Inflammatory macrophage treated with lipopolysaccharide for 4 hours (primary cell): ENCODE measurements at places on chromosomes 7 and 10.
A peak's percentile ranks its signal among the peaks of the same experiment; 100 is the strongest.

DNA sequence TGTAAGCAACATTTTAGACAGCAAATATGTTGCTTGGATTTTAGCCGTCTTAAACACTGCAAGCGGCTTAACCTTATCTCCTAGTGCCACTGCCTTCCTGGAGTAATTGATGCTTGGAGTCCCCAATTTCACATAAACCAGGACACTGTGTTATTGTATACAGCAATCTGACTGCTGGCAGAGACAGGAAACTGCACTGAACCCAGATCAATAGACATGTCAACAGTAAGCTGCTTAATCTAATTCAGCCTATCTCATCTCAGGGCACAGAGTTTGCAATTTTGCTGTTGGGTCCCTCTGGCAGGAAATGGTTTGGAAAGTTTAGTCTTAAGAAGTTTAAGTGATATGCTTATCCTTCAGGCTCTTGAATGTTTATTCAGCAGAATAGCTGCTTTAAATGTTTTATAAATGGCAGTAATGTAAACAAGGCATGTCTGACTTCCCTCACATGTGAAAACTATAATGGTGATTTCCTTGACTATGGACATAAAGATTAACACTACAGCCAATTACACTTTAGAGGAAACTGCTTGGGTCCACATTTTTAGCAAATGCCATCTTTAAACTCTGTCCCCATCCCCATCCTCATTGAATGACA is 598.6 kb downstream of the PARD3 start:
- no peak for DNase-seq

GRCh38 chr10:114573330-114574045 is 84.6 kb downstream of the ABLIM1 start:
- no peak for DNase-seq

DNA sequence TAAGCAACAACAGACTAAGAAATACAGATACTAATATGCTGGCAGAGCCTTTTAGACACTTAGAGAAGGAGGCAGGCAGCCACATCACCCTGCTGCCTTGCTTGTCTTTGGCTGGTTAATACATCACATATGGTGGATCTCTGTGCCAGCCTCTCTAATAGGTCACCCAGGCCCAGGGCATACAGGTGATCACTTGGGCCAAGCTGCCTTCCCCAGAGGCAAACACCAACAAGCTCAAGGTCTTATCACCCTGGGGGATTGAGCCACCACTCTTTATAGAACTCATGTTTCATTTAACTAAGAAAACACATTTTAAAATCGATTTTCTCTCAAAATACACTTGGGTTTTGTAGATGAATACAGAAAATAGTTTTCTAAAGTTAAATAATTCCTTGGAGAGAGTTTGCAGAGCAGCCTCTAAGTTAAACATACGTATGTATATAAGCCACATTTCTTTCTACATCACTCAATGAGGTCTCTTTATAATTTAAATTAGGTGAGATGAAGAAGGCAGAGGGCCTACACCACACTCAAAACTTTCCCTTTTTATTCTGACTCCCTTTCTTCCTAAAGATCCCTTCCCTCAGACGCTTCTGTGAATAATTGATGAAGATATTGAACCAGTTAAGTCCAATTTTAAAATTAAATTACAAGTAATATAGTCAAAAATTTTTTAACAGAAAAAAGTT is 556.8 kb upstream of the GHITM start:
- DNase-seq, result no peak

DNA sequence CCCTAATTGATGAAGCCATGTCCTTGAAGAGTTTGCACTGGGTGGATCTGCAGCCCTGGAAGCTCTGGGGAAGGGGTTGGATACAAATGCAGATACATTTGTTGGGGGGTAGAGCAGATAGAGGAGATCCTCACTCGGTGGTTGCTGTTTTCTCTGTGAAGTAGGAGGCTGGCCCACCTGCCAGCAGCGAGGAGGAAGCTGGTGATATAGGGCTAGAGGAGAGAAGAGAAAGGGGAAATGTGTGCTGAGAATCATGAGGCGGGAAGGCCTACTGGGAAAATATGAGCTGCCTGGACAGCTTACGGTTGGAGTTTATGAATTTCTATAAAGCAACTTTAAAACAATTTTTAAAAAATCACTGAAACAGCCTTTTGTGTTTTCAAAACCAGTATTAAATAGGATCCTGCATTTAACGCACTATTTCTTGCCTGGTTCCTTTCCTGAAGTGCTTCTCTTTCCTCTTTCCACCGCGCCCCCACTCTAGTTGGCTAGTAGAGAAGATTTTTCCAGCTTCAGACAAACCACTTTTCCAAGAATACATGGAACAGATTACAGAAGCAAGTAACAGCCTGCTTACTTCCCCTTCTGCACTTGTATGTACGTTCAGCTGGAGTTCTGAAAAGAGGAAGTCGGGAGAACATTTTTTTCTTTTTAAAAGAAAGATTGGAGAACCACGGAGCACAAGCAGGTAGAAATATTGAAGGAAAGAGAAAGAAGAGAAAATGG is 100.6 kb upstream of the GLCCI1 start:
- DNase-seq, result peak; percentile 69

- DNase-seq, result no peak
These were observed 29.4 kb upstream of the CACNA2D1 start for GRCh38 chr7:82472966-82473365.

DNA sequence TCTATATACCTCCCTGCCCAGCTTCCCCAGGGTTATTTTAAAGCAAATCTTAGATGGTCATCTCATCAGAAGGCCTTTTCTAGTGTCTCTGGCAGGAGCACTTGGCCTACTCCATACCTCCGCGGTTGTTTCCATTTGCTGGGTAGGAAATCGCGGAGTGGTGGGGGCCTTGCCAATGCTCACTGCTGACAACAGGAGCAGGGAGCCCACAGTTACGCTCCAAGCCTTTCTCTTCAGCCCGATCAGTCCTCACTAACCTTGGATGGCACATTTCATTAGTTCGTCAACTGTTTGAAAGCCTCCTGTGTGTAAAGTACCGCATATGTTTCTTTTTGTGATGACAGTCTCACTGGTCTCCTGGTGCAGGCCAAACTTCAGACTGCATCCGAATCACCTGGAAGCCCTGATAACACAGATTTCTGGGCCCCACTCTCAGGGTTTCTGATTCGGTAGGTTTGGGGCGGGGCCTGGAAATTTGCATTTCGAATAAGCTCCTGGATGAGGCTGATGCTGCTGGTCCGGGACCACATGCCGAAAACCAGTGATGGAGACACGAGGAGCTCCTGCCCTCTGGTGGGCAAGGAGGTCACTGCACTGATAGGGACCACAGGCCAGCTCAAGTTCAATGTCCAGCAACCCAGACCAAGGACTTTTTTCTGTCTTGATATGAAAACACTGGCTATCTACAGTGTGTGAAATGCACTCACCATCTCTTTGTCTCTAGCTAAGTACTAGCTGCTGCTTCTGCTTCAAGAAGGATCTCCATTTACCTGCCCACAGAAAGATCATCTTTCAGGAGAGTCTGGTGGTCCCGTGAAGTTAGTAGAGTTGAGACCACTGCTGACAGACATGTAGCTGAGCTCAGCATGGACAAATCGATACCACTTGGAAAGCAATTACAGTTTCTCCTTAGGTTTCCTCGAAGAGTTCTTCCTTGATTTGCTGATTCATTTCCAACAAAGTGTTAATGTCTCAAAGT is 14.0 kb downstream of the LRGUK start:
- peak; percentile 55 for DNase-seq

DNA sequence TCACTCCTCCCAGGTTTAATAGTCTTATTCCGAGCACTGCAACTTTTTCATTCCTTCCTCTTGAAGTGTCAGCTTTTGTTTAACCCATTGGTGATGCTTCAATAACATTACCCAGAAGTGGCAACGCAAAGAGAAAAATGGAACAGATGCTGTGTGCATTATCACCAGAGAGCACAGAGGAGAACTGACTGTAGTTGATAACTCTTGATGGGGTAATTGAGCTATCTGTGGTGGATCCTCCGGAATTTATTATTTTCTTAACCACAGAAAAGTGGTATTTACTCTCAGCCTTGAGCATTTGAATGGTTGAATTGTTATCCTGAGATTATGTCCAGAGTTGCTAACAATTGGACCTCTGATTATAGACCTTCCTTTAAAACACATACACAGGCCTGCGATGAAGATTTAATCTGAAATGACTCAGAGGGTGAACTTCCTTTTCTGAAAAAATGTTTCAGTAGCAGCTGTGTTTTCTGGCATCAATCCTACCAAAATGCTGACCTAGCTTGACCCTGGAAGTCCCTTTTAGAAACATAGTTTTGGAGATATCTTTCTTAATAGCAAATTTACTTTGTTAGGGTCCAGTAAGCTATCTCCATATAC is 1584.4 kb upstream of the LRRTM3 start:
- DNase-seq, result no peak

- DNase-seq, result no peak
These were observed 75.3 kb upstream of the IL6 start for GRCh38 chr7:22651534-22652243.

DNA sequence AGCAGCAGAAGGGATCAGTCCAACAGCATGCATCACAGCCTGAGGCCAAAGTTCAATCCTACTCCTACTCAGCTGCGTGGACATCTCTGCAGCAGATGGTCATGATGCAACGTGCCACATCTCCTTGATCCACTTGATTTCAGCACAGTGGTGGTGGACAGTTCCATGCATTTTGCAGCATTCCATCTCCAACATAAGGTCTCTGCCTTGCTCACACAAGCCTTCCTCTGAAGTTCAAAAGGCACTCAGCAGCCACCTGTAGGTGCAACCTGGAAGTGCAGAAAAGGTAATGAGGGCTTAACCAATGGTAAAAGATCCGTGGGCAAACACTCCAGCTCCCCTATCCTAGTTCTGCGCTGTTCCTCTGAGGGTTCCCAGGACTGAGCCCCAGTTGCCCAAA is 57.5 kb upstream of the CHCHD3 start:
- no peak for DNase-seq

- no peak for DNase-seq
These were observed 27.9 kb upstream of the CUL1 start for GRCh38 chr7:148670807-148671206.

GRCh38 chr10:57952741-57953140 is 315.0 kb downstream of the IPMK start:
- DNase-seq, result no peak

DNA sequence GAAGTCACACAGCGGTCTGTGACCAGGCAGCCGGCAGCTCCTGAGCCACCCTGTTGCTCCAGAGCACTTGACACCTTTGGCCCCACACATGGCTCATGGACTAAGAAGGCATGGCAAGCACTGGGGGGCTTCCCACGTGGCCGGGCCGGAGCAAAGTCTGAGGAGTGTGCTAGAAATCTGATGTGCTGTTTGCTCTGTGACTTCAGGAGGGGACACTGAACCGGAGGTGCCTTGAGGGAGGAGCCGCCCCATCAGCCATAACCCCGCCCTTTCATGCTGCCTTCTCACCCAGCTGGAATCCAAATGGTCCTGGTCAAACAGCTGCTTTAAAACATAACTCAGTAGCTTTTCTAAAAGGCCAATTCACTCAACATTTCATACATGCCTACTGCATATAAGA is 33.5 kb downstream of the PROSER2 start:
- no peak for DNase-seq

DNA sequence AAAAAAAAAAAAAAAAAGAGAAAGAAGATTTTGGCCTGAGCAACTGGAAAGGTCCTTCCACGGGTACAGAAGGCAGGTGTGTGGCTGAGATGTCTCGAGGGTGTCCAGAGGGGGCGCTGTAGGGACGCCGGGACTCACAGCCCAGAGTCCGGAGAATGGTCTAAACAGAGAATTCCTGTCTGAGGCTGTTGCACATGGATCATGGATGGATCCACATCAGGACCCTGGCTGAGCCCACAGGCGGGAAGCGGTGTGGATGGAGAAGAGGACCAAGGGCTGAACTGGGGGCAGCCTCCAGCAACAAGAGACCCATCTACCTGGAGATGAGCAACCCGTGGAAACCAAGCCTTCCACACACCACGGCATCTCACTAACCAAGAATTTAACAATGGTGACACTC is 55.0 kb downstream of the PKD1L1 start:
- DNase-seq, result no peak

DNA sequence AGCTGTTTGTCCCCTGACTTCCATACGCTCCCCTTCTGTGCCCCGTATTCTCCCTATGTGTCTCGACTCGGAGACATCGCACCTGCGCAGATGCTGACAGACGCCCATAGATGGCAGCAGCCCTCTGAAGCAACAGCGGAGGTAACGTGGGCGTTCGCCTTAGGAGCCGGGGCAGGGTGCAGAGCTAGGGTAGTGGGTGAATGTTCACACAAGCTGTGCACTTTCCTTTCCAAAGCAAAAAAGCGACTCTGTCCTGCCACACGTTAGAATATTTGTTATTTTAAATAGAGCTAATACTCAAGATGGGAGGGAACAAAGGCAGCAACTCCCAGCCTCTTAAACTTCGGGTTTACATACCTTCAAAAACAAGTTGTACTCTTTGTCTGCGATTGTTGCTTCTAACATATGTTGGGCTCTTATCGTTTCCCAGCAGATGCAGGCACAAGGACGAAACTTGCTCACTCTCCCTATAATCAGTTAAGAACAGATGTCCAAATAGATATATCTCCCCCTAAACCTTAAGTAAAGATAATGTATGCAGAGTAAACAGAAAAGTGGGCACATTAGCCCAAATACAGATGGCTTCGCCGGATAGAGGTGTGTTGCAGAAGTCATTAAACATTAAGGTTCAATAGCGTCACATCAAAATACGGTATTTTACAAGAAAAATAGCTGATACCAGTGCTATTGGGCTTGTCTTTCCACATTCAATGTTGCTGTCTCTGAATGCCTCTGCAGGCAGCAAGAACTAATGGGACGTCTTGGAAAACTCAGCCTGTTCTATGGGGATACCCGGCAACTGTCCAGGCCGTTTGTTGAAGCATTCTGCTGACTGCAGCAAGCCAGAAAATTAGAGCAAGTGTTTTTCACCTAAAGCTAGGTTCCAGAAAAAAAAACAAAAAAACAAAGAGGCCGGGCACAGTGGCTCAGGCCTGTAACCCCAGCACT is 340.3 kb upstream of the PRKCQ start:
- DNase-seq, result peak; percentile 89

DNA sequence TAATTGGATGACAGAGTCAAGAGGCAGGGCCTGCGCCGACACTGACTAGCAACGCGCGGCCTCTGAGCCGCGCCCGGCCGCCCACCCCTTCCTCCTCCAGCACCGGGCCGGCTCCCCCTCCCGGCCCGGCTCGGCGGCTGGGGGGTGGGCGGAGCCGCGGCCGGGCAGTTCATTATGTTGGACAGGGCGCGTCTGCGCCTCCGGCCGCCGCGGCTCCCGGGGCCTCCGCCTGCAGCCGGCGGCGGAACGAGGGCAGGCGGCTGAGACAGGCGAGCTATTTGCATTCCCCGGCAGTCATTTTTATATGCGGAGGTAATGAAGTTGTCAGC is 106.7 kb downstream of the SNX10 start:
- peak; percentile 90 for DNase-seq
